ENCODE measurements at places on chromosomes 5 and 9.

- DNase-seq: peak; percentile 78
Observed at GRCh38 chr9:115921301-115921700, 232.3 kb upstream of the PAPPA start.

DNA sequence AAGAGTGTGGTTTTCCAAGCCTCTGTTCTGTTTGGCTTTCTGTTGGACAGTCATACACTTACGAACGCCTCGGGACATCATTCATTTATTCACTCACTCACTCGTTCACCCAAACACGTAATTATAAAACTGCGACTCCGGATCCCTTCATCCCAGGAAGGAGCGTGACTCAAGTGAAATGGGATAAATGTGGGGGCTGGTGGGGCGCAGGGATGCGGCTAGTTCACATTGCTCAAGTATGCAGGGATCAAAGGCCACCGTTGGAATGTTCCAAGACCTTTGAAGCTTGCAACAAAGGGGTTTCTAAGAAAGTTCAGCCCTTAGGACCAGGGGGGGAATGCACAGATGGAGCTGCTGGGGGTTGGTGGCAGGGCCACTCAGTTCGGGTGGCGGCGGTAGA lies 64.2 kb downstream of the CFAP77 start:
- DNase-seq: peak; percentile 16

DNA sequence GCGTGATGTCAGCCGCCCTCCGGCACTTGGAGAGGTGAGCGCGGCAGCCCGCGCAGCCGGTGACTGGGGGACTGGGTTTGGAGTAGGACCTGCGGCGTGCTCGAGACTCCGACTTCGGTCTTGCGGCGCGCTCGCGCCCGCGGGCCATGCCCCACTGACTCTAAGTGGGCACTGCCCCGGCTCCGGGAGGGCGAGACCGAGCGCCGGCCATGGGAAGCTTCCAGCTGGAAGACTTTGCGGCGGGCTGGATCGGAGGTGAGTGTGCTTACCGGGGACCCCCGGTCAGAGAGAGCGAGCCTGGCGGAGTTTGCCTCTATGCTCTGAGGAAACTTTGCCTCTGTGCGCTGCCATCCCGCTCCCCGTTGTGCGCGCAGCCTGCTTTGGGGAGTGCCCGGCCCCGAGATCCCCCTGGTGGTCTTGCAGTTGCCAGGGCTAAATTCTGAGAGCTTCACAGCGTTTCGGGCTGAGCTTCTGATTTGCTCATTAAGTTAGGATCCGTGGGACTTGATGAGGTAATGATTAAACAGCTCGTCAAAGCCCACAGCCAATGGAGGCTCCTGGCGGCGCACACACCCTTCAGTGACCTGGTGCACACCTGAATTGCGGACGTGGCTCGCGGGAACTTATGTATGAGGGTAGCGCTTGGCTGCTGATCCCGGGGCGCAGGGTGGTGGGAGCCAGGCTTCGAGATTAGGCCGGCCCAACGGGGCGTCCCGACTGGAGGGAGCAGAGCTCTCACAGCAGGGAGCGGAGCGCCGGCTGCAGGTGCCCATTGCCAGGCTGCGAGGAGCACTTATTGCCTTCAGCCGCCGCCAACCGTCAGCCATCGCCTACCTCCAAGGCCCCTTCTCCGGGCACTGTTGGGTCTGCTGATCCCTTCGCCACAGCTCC lies at the start of gene SLC25A48:
Gene SLC25A48, plus strand, starts transcription at position 25 of the 891 bp plus-strand sequence. Its CDS starts 185 bp downstream, at position 210.
- DNase-seq: peak; percentile 5

GRCh38 chr9:6106711-6107339 lies 91.4 kb upstream of the RANBP6 start:
- peak; percentile 19 for DNase-seq

DNA sequence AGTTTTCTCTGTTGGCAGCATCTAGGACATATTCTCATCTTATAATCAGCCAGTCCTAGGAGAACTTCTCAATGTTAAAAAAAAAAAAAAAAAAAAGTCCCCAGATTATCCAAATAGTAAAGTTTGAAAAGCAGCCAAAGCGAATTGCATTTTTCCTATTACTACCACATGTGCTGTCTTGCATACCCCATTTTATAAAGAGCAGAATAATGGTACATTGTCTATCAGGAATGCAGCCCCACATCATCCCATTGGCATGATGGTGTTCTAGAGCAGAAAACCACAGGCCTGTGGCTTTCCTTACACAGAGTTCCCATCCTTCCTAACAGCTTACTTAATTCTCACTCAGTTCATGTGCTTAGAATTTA lies 381.6 kb downstream of the TMEM38B start:
- DNase-seq: peak; percentile 4

GRCh38 chr5:146521403-146522106 lies 5.6 kb upstream of the GPR151 start:
- DNase-seq: no peak

DNA sequence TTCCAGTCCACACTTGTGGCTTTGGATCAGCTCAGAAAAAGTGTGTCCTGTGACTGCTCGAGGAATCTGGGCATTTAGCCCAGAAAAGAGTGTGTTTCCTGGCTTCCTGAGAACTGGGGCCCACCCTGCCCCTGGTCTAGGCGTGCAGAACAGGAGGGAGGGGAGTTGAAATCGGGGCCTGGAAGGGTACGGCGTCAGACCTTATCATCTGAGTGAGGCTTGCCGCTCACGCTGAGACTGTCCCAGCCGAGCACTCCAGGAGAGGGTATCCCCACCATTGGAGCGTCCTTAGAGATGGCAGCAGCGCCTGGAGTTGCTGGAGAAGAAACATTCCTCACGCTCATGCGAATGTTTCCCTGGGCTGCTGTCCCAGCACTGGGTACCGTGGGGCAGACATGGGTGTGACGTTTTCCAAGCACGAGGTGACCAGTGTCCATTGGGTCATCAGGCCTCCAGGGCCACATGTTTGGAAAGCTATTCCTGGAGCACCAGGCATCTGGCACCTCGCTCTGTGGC lies 22.5 kb downstream of the NEK6 start:
- peak; percentile 89 for DNase-seq

GRCh38 chr5:149881069-149881622 lies 63.4 kb downstream of the PDE6A start:
- DNase-seq: no peak

DNA sequence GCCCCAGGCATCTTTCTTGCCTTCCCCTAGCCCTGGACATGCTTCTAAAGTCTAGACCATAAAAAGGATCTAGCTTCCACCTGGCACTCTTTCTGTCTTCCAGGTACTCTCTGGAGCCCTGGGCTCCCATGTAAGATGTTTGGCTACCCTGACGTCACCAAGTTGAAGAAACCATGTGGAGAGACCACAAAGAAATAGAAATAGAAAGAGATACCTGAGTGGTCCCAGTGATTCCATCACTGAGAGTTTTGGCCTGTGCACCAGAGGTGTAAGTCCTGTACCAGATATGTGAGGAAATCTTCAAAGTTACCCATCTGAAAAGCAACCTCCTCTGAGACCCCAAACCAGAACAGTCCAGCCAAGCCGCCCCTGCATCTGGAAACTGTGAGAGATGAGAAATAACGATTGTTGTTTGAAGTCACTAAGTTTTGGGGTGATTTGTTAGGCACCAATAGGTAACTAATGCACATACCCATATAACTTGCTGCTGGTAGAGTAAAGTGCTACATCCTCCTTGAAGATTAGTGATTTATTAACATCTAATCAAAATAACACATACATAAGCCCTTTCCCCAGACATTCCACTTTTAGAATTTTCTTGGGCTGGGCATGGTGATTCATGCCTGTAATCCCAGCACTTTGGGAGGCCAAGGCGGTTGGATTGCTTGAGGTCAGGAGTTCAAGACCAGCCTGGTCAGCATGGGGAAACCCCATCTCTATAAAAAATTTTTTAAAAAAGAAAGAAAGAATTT lies 85.7 kb upstream of the LHFPL2 start:
- no peak for DNase-seq

- peak; percentile 83 for DNase-seq
Observed at GRCh38 chr9:129336130-129336528, 158.1 kb upstream of the IER5L start.

DNA sequence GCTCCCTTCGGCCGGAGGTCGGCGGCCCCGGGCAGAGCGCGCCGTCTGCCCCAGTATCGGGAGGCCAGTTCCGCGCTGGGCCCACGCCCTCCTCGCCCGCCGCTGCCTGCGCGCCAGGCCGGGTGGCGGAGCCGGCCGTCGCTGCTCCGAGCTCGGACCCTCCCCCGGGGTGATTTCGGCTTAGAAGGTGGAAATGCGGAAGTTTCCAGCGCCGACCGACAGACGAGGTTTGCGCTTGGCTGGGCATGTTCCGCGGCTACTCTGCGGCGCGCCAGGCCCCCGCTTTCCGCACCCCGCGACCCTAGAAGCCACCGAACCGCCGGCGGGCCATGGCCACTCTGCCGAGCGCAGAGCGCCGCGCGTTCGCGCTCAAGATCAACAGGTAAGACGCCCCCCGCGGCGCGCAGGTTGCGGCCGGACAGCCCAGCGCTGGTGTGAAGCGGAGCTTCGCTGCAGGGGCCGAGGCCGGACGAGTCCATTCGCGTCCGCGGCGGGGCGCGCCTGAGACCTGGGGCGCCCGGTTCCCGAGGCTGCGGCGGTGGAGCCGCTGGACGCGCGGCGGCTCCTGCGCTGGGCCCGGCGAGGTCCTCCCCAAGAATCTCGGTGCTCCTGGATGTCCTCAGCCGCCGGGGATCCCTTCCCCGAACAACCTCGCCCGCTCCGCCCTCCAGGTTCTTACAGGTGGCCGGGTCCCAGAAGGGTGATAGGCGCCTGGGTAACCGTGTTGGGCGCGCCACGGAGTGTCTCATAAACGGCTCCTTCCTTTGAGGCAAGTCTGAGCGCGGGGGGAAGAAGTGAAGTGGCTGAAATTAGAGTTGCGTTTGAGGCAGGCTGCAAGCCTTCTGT lies at the start of gene DOCK8:
Gene DOCK8, plus strand, starts transcription at position 218 of the 846 bp plus-strand sequence. Its CDS starts 112 bp downstream, at position 330.
- DNase-seq: peak; percentile 46

DNA sequence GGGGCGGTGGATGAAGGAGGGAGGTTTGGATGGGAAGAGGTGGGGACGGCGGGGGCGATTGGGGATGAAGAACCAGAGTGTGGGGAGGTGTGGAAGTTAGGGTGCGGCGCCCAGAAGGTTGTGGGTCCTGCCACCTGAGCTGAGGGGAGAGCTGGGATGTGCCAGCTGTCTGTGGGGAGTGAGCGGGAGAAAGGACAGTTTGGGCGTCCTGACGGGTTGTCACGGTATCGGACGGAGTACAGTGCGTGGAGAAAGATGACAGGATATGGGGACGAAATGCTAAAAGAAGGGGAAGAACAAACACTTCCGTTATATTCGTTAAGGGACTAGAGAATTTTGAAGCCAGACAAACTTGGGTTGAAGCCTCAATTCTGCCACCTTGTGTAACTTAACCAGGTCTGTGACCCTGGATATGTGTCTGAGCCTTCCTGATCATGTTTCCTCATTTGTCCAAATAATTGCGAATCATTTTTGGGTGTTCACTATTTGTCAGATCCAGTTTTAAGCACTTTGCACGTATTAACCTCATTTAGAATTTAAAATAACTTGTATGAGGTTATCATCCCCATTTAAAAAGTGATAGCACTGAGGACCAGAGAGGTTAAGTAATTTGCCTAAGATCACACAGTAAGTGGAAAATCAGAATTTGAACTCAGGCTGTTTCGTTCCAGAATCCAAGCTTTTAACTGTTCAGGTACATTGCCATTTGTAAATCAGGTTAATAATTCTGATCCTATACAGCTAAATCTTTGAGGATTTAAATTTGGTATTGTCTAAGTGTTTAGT lies 689 bp downstream of the CNTRL start:
- DNase-seq: peak; percentile 28

DNA sequence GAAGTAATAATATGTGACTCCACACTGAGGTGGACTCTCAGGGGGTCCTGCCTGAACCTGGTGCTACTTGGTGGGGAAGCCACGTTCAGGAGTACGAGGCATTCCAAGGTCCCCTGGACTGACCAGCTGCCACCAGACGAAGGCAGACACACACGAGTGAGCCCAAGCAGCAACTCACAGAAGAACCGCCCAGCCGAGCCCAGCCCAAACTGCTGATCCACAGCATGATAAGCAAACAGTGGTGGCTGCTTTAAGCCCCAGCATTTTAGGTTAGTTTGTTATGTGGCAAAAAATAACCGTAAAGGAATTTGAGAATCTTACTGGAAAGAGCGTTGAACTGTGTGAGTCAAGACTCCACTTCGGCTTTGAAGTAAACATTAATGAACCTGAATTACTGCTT lies 8.8 kb upstream of the LHX3 start:
- no peak for DNase-seq

DNA sequence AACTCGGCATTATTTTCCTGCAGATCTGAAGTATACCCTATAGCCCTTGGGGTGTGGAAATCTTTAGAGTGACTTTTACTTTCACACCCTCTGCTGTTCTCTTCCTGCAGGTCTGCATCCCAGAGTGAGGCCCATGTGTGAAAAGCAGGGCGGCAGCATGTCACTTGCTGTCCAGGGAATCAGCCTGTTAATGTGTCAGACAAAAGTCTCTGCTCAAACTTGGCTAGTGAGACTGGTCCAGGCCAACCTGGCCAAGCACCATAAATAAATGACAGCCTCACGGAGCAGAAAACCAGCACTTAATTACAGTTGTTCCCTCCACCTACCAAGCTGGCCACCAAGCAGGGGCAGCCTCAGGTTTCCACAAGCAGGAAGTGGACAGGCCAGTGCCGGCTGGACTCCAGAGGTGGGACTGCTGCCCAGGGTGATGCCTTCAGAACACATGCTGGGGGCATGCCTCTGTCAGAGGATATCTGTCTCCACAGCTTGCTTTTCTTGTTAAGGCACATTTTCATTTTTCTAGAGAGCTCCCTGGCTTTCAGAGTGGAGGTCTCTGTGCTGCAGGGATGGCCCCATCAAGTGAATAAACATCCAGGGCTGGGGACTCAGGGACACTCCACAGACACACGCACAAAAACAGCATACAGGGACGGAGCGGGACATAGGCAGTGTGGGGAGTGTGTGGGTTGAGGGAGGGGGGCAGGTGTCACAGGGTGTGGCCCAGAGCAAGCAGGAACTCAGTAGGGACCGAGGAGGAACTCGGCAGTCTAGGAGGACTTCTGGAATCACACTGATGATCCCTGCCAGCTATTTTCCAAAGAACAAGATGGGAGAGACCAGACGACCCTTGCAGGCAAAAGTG lies 243.8 kb upstream of the IRX1 start:
- no peak for DNase-seq

- DNase-seq: no peak
Observed at GRCh38 chr5:40217553-40217952, 462.2 kb upstream of the PTGER4 start.

DNA sequence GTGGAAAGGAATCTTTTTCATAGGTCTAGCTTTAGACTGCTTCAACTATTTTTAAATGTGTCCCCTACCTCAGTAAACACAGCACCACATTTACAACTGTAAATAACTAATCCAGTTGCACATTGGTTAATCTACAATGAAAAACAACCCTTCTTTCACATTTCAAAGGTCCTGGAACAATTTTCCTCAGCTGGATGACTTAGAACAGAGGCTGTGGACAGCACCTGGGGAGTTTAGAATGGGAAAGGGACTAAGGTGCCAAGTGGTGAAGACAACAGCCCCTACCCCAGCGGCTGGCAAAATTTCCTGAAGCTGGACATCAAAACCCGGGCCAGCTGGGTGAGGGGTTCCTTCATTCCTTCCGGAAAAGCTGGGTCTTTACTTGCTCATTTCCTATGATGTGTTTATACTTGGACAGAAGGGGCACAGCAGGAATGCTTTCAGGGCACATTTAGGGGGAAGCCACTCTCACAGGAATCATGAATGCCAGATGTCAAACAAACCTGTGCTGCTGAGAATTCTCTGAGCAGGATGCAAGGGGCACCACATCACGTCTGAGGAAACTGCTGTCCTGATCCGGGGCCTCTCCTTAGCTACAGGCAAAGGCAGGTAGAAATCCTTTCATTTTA lies 158.3 kb downstream of the NR2F1-AS1 start:
- no peak for DNase-seq

GRCh38 chr5:139976703-139977102 lies 66.4 kb downstream of the NRG2 start:
- no peak for DNase-seq

- no peak for DNase-seq
Observed at GRCh38 chr5:132770476-132771159, 6.4 kb downstream of the SEPTIN8 start.

- DNase-seq: no peak
Observed at GRCh38 chr9:133786907-133787753, 49.0 kb upstream of the SARDH start.

All from iris pigment epithelial cell (primary cell).